ENCODE measurements at places on chromosomes 5 and 9.

- no peak for DNase-seq
These were observed 101.9 kb upstream of the PRDM9 start for GRCh38 chr5:23405316-23406068.

- DNase-seq, result no peak
These were observed 1328.6 kb downstream of the PTPRD start for GRCh38 chr9:9284201-9284600.

DNA sequence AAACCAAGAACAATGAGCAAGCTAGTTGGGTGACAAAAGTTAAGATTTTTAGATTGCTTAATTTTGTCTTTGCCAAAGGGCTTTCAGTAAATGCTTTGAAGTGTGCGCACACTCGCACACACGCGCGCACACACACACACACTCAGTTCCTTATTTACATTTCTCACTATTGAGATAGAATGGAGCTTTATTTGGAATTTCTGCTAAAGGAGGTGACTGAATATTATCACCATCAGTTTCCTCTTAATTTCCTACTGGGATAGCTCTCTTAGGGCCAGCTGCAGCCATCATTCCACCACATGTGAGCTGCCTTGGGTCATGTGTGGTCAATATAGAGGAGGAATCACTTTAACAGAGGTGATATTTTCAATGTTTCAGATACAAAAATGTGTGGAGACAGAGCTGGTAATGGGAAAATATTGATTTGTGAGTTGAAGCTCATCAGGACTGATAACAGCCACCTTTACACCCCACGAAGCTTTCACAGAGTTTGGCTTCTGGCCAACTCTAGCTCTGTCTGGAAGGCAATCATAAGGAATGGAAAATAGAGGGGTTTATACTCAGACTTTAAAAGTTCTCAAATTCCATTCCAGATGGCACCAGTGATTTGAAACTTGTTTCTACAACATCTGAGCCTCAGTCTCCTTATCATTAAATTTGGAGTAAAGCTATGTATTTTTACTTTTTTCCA lies 99.9 kb downstream of the MACIR start:
- no peak for DNase-seq

DNA sequence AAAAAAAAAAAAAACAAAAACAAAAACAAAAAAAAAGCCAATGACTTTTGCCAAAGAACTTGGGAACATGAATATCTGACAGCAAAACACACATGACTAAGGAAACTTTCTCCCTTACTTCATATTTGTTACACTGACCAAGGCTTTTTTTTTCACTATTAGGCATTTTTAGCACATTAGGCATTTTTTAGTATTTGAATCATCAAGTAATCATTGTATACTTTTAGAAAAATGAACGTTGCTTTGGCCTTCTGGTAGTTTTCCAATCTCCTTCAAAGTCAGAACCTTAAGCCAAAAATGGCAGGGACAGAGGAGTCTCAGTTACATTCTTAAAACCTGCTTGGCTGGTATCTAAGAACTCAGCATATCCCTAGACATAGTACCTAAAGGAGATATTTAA lies 19.3 kb downstream of the NREP start:
- DNase-seq, result no peak

DNA sequence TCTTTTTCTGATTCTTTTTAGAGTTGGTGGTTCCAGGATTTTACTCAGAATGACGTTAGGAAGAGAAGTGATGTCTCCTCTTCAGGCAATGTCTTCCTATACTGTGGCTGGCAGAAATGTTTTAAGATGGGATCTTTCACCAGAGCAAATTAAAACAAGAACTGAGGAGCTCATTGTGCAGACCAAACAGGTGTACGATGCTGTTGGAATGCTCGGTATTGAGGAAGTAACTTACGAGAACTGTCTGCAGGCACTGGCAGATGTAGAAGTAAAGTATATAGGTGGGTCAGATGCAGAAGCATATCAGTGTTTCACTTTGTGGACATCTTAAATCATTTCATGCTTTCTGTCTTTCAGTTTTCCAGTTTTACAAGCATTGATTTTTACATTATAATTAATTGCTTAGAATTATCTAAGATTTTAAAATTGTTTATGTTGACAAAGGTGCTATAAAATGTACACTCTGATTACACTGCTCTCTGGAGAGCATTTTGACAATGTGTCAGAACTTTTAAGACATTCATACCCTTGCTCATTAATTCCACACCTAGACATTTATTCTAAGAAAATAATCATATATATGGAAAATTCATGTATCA lies 36.6 kb downstream of the NLN start:
- DNase-seq, result no peak

DNA sequence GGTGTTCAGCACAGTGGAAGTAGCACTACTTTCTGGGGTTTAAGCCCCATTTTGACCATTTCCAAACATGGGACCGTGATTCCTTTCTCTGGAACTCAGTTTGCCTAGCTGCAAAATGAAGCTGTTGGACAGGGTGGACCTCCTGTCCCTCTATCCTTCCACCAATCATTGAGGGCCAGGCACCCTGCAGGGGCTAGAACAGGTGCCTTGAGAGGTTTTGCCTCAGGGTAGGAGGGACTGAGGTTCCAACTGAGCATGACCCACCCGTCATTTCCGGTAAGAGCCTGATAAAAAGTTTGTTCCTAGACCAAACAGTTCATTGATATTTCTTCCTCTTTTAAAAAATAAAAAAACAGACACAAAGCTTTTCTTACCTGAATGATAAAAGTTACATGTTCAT lies 116.5 kb downstream of the MVB12B start:
- no peak for DNase-seq

- no peak for DNase-seq
These were observed 49.4 kb upstream of the ORM1 start for GRCh38 chr9:114273461-114273881.

DNA sequence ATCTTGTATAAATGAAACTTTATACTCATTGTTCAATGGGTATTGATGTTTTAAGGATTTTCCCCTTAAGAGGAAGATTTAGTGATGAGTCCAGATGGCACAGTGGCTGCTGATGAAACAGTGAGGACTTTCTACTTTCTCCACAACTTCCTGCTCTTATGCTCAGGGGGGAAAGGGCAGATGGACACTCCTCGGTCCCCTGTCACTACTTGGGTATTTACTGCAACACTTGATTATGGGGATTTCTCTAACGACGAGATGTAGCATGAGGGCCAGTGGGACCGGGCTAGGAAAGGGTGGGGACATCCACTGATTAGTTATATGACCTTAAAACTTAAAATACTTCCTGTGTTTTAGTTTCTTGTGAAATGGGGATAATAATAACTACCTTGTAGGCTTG lies 146.1 kb upstream of the HMHB1 start:
- DNase-seq, result no peak

GRCh38 chr9:100477241-100477640 lies 4.3 kb downstream of the TMEFF1 start:
- peak; percentile 38 for DNase-seq

GRCh38 chr5:68515514-68515913 lies 300.0 kb downstream of the PIK3R1 start:
- no peak for DNase-seq

GRCh38 chr9:133056533-133056932 lies 5.2 kb upstream of the CEL start:
- DNase-seq, result no peak

GRCh38 chr5:121573721-121574382 lies 277.8 kb upstream of the FTMT start:
- DNase-seq, result no peak

- no peak for DNase-seq
These were observed 22.0 kb upstream of the LVRN start for GRCh38 chr5:115940080-115940810.

GRCh38 chr5:3288325-3288724 lies 307.3 kb upstream of the IRX1 start:
- DNase-seq, result no peak

GRCh38 chr5:90939211-90939610 lies 380.6 kb downstream of the ADGRV1 start:
- no peak for DNase-seq

All from fibroblast of the conjunctiva (primary cell).